ENCODE measurements at places on chromosomes 7 and 10.

DNA sequence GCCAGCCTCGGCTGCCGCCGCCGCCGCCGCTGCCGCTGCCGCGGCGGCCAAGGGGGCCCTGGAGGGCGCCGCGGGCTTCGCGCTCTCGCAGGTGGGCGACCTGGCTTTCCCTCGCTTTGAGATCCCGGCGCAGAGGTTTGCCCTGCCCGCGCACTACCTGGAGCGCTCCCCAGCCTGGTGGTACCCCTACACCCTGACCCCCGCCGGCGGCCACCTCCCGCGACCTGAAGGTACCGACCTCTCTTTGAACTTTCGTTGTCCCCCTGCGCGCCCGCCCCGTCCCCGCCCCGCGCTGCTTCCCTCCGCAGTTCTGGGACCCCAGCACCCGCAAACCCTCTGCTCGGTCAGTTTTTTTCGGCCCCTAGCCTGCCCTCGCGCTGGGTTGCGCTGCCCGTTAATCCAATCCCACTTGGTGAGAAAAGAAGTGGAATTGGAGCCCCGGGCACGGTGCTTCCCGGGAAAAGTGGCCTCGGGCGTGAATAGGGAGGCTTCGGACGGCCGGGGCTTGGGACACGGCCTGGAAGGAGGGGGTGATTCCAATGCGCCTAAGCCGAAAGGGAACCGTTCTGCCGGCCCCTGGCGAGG lies 543 bp downstream of the HMX3 start:
- no peak for DNase-seq

- no peak for DNase-seq
Observed at GRCh38 chr10:127996586-127996985, 89.7 kb downstream of the PTPRE start.

- no peak for DNase-seq
Observed at GRCh38 chr10:4013651-4014121, 228.7 kb upstream of the KLF6 start.

DNA sequence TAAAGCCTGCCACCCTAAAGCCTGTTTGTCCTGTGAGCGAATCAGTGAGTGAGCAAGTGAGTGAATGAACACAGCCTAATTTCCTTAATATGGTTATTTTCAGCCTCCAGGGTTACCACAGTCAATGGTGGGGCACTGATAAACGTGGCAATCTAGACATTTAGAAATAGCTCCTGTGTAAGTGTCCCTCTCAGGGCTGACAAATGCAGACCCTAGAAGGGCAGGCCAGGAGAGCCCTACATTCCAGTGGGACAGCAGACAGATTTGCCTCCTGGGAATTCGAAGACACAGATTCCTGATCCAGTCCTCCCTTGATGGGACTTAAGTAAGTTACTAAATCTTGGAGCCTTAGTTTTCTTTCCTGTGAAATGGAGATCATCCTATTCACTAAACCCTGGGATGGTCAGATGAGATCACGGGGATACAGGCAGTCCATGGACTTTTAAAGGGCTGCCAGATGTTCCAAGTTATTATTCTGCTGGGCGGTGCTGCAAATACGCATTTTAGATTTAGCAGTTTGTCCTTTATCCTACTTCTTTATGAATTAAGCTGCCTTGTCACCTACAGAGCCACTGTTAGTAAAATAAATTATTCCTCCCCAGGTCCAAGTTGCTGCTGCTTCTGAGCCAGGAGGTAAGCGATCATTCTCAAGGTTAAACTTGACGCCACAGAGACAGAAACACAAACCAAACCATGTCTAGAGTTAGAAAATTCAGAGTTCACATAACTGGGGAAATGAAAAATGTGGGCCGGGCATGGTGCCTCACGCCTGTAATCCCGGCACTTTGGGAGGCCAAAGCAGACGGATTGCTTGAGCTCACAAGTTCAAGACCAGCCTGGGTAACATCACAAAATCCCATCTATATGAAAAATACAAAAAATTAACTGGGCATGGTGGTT lies 54.8 kb upstream of the TM9SF3 start:
- no peak for DNase-seq

- no peak for DNase-seq
Observed at GRCh38 chr7:44220358-44221112, 19.8 kb downstream of the YKT6 start.

DNA sequence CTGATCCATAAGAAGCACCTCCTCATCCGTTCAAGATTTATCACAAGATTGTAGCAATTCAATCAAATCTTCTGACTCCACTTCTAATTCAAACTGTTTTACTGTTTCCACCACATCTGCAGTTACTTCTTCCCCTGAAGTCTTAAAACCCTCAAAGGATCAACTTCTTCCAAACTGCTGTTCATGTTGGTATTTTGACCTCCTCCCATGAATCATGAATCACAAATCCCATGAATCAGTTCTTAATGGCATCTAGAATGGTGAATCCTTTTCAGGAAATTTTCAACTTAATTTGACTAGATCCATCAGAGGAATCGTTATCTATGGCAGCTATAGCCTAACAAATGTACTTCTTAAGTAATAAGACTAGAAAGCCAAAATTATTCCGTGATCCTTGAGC lies 122.3 kb downstream of the IMMP2L start:
- DNase-seq: no peak

GRCh38 chr7:40133561-40134427 lies 628 bp downstream of the MPLKIP start:
- peak; percentile 12 for DNase-seq

DNA sequence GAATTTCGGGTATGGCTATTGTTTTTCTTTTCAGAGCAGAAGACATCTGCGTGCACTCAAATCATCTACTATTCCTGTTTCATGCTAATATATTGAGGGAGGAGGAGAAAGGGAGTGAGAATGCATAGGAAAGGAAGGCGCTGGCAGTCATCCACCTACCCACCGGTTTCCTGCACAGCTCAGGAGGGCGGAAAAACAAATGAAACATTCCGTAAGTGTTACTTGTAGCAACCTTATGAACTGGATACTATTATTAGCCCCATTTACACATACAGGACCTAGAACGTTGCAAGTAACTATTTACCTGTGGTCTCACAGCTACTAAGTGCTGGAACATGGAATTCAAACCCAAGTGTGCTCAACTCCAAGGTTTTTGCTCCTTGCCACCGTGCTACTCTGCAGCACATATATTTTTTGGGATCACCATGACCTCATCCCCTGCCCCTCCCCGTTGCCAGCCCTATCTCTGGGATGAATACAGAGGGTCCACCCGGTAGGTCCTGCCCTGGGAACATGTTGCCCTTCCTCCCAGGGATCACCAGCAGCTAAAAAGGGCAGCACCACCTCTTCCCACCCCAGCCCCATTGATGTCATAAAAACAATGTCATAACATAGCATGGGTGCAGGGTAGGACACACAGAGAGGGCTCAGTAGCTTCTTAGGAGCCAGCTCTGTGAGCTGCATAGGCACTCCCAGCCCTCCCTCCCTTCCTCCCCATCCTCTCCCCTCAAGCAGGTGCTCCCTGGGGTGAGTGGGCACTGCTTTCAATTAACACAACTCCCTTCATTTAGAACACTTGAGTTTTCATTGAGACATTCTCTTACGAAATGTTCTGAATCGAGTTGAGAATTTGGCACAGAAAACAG lies 16.9 kb downstream of the GFRA1 start:
- DNase-seq: peak; percentile 53

- peak; percentile 11 for DNase-seq
Observed at GRCh38 chr7:76234931-76235441, 33.3 kb downstream of the SRRM3 start.

DNA sequence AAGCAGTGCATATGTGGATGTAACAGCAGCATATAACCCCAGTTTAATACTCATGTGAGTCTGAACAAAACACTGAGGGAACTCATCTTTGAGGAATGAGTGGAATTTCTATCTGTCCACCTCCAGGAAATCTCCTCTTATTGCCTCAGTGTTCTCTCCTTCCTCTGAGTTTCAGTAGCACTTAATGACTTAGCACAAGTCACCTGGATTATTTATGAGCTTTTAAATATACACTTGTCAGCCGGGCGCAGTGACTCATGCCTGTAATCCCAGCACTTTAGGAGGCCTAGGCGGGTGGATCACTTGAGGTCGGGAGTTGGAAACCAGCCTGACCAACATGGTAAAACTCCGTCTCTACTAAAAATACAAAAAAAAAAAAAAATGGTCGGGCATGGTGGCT lies 4.3 kb downstream of the LRRC20 start:
- peak; percentile 57 for DNase-seq

- peak; percentile 5 for DNase-seq
Observed at GRCh38 chr10:120131183-120131582, 238.7 kb downstream of the SEC23IP start.

DNA sequence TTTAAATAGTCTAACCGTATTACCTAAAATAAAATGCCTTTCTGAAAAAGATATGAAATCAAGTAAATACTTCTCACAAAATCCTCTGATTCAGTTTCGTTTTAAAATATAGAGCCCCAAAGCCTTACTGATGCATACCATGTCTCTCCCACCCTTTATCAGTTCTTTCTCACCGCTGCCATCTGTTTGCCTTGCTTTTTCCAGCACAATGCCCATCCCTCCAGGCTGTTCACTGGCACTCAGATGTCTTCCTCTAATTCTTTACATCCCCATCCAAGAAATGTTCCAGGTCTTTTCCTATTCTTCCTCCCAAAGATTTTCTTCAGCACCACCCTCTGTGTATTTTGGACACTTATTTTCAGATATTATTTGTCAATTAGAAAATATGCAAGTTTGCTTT lies 116.5 kb upstream of the LRRN3 start:
- DNase-seq: no peak

GRCh38 chr7:64869912-64870562 lies 33.0 kb upstream of the ZNF273 start:
- no peak for DNase-seq
